Effector CD4-positive, alpha-beta T cell (primary cell): ENCODE measurements at places on chromosomes 11 and 22.

GRCh38 chr11:12544986-12545775 is 129.0 kb upstream of the TEAD1 start:
- no peak for DNase-seq

DNA sequence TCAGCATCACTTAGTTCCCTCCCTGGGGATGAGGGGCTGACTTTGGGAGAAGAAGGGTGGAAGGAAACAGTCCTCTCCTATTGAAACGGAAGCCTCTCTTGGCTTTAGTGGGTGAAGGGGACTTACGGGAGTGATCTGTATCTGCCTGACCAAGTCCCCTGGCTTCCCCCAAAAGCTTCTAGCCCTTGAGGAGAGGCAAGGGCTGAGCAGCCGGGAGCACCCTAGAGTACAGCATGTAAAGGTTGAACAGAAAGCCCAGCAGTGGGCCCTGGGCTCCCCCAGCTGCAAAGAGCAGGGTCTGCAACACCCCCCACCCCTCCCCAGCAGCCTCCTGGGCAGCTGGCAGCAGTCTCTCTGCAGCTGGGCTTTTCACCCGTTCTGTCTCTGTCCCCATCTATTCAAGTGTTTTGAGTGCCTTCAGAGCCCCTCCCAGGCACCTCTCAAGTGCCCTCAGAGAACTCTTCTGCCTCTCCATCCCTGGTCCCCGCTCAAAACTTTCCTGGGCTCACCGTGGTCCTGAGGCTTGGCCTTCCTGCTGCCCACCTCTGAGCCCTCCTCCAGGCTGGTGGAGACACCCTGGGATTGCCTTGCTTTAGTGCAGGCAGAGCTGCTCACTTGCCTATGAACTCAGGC is 2.7 kb downstream of the CAPN5 start:
- no peak for DNase-seq

DNA sequence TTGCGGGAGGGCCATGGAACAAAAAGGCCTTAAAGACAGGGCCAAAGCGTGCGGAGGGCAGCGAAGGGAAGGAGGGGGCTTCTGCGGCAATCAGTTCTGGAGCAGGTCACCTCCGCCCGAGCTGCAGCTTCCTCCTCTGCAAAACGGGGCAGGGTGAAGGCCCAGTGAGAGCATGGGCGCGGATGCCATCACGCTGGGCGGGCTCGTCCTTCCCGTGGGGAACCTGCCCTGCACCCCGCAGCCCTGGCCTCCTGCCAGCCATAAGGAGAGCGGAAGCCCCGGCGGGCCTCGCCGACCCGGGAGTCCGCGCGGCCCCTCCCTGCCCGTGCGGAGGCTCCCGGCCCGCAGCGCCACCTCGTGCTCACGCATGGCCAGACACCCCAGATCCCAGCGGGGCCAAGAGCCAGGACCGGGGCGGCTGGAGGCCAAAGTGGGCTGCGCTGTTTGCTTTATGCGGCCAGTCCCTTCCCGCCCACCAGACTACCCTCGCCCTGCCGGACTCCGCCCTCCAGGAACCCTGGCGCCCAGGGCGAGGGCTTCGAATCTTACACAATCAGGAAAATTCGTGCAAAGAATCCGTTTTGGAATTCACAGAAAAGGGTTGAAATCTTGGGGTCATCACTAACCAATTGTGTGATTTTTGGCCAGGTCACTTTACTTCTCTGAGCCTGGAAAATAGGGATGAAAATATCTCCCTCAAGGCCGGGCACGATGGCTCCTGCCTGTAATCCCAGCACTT is 16.1 kb downstream of the TSKU start:
- DNase-seq: peak; percentile 59

- no peak for DNase-seq
These were observed 177.2 kb downstream of the INSC start for GRCh38 chr11:15291885-15292284.

DNA sequence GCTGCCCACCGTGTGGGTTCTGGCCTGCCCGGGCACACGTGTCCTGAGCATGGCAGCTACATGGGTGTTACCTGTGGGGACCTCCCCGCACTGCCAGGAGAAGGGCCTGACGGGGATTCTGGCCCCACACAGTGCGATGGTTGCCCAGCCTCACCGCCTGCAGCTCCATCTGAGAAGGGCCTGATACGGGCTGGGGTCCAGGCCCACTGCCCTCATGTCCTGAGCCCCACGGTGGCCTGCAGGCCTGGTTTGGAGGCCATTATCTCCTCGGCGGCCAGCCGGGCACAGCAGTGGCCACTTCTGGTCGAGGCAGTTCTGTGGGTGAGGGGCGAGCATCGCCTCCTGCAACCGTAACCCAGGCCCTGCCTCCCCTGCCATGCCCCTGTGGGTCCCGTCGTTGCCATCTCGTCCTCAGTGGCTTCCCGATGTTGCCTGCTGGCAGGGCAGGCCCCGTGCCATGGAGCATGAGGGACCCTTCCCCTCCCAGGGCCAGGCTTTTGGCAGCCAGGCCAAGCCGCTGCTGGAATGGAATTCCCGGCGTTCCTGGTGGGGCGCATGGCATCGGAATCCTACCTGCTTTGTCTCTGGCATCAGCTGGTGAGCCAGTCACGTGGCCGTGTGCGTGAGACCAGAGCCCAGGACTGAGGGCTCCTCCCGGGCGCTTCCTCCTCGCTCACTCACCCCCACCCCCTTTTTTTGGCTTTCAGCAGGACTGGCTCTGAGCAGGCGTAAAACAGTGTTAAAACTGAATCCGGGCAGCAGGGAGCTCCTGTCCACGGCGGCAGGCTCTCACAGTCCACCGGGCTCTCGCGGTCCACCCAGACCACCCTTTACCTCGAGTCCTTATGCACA is 71.9 kb upstream of the PPARA start:
- no peak for DNase-seq

DNA sequence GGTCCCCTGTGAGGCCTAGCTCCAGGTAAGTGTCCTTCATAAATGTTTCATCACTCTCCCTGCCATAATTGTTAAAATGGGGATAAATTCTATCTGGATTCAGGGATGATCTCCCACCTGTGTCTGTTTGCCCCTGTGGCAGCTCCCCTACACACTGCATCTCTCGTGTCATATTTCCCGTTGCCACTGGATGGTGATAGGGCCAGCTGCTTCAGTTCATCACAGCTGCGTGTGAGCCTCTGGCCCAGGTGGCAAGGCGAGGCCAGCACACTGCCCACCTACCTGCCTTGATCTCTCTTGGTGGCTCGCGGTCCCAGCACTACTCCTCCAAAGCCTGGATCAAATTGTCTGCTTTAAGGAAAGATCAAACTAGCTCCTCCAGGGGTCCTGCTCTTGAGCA is 187.4 kb downstream of the GRIK4 start:
- DNase-seq: no peak

- no peak for DNase-seq
These were observed 20.3 kb upstream of the MICAL2 start for GRCh38 chr11:12090061-12090591.

DNA sequence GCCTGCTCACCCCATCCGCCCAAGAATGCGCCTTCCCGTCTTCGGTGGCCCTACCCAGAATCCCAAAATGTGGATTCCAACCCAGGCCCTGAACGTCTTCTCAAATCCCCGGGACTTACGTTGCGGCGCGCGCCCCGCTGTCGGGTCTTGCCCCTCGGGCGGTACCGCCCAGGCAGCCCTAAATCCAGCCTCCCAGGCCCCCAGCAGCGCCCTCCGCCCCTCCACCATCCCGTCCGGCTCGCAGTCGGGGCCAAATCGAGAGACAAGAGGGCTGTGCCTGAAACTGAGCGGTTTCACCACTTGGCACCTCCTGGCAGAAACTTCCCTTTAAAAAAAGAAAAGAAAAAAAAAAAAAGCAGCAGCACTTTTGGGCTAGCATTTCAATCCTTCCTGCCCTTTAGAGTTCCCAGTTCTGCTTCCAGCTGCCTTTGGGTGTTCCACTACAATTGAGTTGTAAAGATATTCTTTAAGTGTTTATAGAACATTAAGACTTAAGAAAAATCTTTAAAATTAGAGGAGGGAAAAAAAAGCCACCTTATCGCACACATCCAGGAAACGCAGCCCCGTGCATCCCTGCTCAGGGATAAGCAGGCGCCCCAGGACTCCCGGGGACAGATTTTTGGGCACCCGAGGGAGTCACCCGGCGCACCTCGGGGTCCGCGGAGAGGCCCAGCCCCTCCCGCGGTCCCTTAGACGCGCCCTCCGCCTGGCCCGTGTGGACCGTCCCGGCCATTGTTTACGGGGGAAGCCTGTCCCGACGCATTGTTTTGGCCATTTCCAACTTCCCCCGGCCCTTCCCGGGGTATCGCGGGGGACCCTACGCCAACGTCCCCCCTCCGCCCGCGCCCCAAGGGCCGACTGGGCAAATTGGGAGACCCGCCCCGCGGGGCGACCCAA is 57.6 kb downstream of the KCNJ4 start:
- DNase-seq: no peak

- no peak for DNase-seq
These were observed 803.2 kb upstream of the CCDC90B start for GRCh38 chr11:84089072-84090057.

- DNase-seq: no peak
These were observed 160.2 kb downstream of the FAT3 start for GRCh38 chr11:92384802-92385201.

DNA sequence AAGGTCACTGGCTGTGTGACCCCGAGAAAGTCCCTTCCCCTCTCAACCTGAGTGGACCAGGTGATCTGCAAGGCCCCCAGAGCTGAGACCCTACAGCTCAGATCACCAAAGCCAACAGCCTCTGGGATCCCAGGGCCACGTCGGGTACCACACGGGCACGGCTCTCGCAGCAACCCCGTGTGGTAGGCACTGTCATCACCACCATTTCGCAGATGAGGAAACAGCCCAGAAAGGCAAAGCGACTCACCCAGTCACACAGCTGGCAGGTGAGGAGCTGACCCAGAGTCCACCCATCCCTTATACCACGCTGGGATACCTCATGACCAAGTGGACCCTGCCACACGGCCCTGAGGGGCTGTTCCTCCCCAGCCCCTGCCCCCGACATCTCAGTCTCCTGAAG is 2.8 kb downstream of the ATP5MGL start:
- DNase-seq: no peak
